Brain (organoid and tissue), 16 donors: ENCODE measurements at places on chromosomes 7 and 10. TPM values are rescaled to one million over a fixed set of nuclear protein-coding genes. Genes with fewer than 3 reads are reported as not detected.

The GOT1 gene
- polyA plus RNA-seq, result 101 TPM

The FRMD4A gene
- 23.0 TPM for polyA plus RNA-seq

The OIT3 gene
- polyA plus RNA-seq, result not detected

The TEX36 gene
- not detected for polyA plus RNA-seq

The CYP3A4 gene
- polyA plus RNA-seq, result not detected

The ODAD2 gene
- polyA plus RNA-seq, result 0.32 TPM

The NPFFR1 gene
- 0.56 TPM for polyA plus RNA-seq

The NRCAM gene
- polyA plus RNA-seq, result 106 TPM

The INHBA gene
- polyA plus RNA-seq, result 0.17 TPM

The ARHGAP21 gene
- polyA plus RNA-seq, result 48.1 TPM

The CASP7 gene
- 4.9 TPM for polyA plus RNA-seq

The ARL4A gene
- 9.9 TPM for polyA plus RNA-seq

The NODAL gene
- polyA plus RNA-seq, result 1.3 TPM

The ENKUR gene
- polyA plus RNA-seq, result 1.6 TPM

The PRSS37 gene
- not detected for polyA plus RNA-seq

The NDUFB2 gene
- polyA plus RNA-seq, result 340 TPM

The TBX20 gene
- polyA plus RNA-seq, result 0.53 TPM

The TEX47 gene
- polyA plus RNA-seq, result not detected

The FAM3C gene
- polyA plus RNA-seq, result 23.7 TPM

The BTBD16 gene
- 0.97 TPM for polyA plus RNA-seq

The PLAU gene
- polyA plus RNA-seq, result 1.8 TPM

The PROSER2 gene
- 0.63 TPM for polyA plus RNA-seq

The COMTD1 gene
- polyA plus RNA-seq, result 10.9 TPM

The CALHM2 gene
- 29.1 TPM for polyA plus RNA-seq

The MEOX2 gene
- polyA plus RNA-seq, result not detected

The BICC1 gene
- polyA plus RNA-seq, result 0.49 TPM

The LRIT1 gene
- not detected for polyA plus RNA-seq

The SMIM30 gene
- 32.9 TPM for polyA plus RNA-seq

The SNCG gene
- polyA plus RNA-seq, result 154 TPM

The CCDC7 gene
- 0.93 TPM for polyA plus RNA-seq

The OR2A12 gene
- not detected for polyA plus RNA-seq

The GJC3 gene
- 1.6 TPM for polyA plus RNA-seq

The PNLIPRP2 gene
- polyA plus RNA-seq, result not detected
